Uterus (tissue), 4 donors: ENCODE measurements at places on chromosomes 3 and 15. TPM values are rescaled to one million over a fixed set of nuclear protein-coding genes. Genes with fewer than 3 reads are reported as not detected.

DNA sequence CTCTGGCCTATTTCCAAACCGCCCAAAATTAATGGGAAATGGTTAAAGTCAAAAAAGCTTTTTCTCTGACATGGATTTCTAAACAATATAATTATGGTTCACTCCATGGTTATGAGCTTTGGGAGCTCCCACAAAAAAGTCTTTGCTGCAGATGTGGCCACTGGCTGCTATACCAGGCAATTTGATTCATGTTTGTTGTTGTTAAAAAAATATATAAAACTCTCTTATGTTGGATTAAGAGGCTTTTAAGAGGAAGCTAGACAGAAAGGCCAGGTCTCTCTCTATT is 258.6 kb downstream of the TIGIT start:
- H3K27ac ChIP-seq: no peak overlapping the region
- DNase-seq: no peak

GRCh38 chr15:77864211-77865105 is 213.1 kb downstream of the TBC1D2B start:
- no peaks in the 10 kb centered on the region for H3K27me3 ChIP-seq
- no peaks in the 10 kb centered on the region for H3K36me3 ChIP-seq
- H3K4me3 ChIP-seq: no peak overlapping the region
- no peak overlapping the region for H3K27ac ChIP-seq
- peak; percentile 3 for DNase-seq

DNA sequence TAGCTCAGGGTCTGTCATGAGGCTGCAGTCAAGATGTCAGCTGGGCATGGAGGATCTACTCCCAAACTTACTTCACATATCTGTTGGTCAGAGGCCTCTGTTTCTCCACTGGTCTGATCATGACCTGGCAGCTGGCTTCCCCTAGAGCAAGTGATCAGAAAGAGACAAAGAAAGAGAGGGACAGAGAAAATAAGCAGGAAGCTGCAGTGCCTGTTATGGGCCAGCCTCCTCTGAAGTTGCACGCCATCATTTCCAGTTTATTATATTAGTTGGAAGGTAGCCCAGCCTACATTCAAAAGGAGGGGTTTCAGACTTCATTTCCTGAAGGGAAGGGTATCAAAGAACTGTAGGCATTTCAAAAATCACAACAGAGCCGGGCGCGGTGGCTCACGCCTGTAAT is 5.0 kb upstream of the RPP25 start:
- no peak overlapping the region for H3K4me3 ChIP-seq
- H3K4me1 ChIP-seq: peaks cover 7% of the 10 kb centered on the region
- no peak for DNase-seq
- H3K27me3 ChIP-seq: peaks cover 20% of the 10 kb centered on the region

DNA sequence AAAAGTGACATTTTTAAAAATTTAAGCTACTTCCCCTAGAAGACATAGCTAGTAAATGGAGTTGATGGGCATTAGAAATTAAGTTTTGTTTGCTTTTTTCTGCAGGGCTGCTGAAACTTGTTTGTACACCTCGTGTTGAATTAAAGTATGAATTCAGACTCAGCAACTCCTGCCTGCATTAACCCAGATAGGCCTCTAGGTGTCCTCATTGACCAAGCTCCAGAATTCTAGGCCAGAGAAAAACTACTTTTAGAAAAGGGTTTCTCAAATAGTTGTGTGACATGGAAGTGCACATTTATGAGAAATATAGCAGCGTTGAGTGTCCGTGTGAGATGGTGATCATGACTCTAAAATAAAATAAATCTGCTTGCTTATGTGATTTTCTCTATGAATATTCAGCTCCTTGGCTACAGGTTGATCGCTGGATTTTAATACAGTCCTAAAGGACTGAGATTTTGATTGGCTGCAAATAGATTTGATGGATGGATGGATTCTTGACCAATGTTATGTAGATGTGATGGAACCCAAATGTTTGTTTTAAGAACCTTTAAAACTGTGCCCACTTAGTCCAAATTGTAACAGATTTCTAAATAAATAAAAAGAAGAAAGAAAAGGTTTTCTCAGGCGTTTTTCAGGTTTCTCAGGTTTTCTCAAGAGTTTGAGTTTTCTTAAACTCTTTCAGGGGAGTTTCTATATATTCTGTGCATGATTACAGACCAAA is 39.4 kb upstream of the LMOD3 start:
- no peaks in the 10 kb centered on the region for H3K27me3 ChIP-seq
- peak; percentile 27 for DNase-seq
- no peak overlapping the region for H3K4me3 ChIP-seq
- no peaks in the 10 kb centered on the region for H3K36me3 ChIP-seq
- no peak overlapping the region for H3K27ac ChIP-seq

- DNase-seq: peak; percentile 88
- H3K27ac ChIP-seq: peak within 1 kb of the TSS; percentile 100
- H3K4me1 ChIP-seq: peaks cover 6% of the 10 kb centered on the region
- H3K4me3 ChIP-seq: peak within 1 kb of the TSS; percentile 98
- no peaks in the 10 kb centered on the region for H3K36me3 ChIP-seq
- no peaks in the 10 kb centered on the region for H3K27me3 ChIP-seq
Measured at GRCh38 chr3:47802734-47803479, at the start of gene DHX30. TSS of gene DHX30 (plus strand) at chr3:47803138. CDS start at chr3:47810684, 7,546 bp downstream.

DNA sequence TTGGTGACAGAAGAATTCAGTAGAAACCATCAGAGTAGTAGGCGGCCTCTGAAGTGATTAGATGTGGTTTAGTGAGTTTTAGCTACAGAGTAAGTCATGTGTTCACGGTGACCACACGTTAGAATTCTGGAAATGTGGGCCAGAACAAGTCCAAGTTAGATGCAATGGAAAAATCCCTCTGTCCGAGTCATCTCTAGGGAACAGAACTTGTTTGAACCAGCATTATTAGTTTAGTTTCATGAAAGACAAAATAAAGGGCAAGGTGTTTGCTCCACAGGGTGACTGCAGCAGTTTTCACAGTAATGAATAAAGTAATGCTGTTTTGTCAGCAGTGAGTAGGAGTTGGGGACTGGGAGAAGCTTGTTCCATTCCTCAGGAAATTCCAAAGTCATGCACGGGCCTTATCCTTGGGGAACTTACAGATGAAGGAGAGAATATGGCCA is 100.2 kb downstream of the CGNL1 start:
- H3K4me3 ChIP-seq: no peak overlapping the region
- no peak overlapping the region for H3K27ac ChIP-seq
- H3K36me3 ChIP-seq: no peaks in the 10 kb centered on the region
- no peaks in the 10 kb centered on the region for H3K4me1 ChIP-seq

DNA sequence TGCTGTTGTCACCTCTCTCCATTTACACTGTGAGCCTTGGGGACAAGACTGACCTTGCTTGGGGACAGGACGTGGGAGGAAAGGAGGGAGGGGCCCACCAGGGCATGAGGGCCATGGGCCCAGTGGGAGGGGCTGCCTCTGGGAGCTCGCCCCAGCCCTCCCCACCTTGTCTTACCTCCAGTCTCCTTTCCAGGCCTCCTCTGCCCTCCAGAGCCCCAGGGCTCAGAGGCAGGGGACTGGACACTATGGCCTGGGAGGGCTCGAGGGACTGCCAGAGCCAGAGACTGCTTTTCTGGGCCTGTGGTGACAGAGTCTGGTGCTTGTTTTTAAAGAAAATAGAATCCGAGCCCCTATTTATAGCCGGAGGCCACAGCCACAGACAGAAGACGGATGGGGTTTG is 10.2 kb downstream of the CSPG4 start:
- no peaks in the 10 kb centered on the region for H3K36me3 ChIP-seq
- H3K27ac ChIP-seq: peak overlapping the region; percentile 91
- DNase-seq: no peak

GRCh38 chr15:69172847-69173246 is 12.4 kb downstream of the GLCE start:
- no peaks in the 10 kb centered on the region for H3K36me3 ChIP-seq
- no peak overlapping the region for H3K4me3 ChIP-seq

DNA sequence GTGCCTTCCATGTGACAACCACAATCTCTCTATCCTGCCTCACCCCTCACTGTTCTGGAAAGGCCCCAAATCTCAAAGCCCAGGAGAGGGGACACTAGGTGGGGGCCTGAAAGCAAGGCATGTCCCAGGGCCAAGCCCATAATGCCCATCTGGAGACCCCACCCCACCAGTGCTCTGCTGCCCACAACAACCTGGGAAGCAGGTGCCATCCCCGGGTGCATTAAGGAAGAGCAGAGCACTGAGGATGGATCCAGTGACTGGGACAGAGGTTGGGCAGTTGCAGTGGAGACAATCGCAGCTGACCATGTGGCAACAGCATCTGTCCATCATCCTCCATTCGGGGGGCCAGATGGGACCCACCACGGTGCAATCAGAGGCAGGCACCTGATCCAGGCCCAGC is 106.2 kb upstream of the PRR20G start:
- no peaks in the 10 kb centered on the region for H3K4me1 ChIP-seq
- no peak overlapping the region for H3K4me3 ChIP-seq
- no peak overlapping the region for H3K27ac ChIP-seq
- H3K27me3 ChIP-seq: no peaks in the 10 kb centered on the region
- DNase-seq: no peak
- H3K36me3 ChIP-seq: no peaks in the 10 kb centered on the region

- DNase-seq: no peak
- H3K36me3 ChIP-seq: no peaks in the 10 kb centered on the region
- H3K4me3 ChIP-seq: no peak overlapping the region
- no peaks in the 10 kb centered on the region for H3K27me3 ChIP-seq
Measured at GRCh38 chr3:100994809-100995208, 1.6 kb upstream of the ABI3BP start.

GRCh38 chr3:54223063-54223462 is 100.7 kb downstream of the CACNA2D3 start:
- H3K4me1 ChIP-seq: no peaks in the 10 kb centered on the region
- H3K36me3 ChIP-seq: no peaks in the 10 kb centered on the region

DNA sequence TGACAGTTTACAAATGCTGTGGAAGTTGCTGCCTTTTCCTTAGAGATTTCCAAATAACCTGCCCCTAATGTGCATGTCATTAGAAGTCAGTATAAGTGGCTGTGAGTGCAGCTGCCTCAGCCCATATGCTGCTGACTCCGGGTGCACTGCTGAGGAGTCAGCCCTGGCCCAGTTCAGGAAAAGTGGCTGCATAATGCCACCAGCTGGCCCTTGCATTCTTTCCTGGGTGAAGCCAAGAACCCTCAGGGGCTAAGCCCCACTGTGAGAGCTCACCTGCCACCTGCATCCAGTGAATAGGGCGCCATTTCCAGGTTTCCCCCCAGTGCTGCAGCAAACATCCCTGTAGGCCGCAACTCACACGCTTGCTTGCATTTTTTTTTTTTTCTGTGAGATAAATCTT is 139.9 kb downstream of the TJP1 start:
- no peaks in the 10 kb centered on the region for H3K27me3 ChIP-seq
- DNase-seq: no peak
- H3K36me3 ChIP-seq: no peaks in the 10 kb centered on the region
- no peak overlapping the region for H3K27ac ChIP-seq
- H3K4me1 ChIP-seq: no peaks in the 10 kb centered on the region

DNA sequence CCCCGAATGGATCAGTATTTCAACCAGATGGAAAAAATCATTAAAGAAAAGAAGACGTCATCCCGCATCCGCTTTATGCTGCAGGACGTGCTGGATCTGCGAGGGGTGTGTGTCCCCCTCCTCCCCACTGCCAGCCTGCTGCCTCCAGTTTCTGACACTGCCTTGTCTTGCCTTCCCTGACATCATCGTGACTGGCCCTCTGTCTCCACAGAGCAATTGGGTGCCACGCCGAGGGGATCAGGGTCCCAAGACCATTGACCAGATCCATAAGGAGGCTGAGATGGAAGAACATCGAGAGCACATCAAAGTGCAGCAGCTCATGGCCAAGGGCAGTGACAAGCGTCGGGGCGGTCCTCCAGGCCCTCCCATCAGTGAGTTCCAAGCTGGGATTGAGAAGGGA is 10.9 kb downstream of the EIF4G1 start:
- H3K4me3 ChIP-seq: no peak overlapping the region
- no peaks in the 10 kb centered on the region for H3K36me3 ChIP-seq
- H3K27me3 ChIP-seq: no peaks in the 10 kb centered on the region
- no peak for DNase-seq
- H3K27ac ChIP-seq: no peak overlapping the region

DNA sequence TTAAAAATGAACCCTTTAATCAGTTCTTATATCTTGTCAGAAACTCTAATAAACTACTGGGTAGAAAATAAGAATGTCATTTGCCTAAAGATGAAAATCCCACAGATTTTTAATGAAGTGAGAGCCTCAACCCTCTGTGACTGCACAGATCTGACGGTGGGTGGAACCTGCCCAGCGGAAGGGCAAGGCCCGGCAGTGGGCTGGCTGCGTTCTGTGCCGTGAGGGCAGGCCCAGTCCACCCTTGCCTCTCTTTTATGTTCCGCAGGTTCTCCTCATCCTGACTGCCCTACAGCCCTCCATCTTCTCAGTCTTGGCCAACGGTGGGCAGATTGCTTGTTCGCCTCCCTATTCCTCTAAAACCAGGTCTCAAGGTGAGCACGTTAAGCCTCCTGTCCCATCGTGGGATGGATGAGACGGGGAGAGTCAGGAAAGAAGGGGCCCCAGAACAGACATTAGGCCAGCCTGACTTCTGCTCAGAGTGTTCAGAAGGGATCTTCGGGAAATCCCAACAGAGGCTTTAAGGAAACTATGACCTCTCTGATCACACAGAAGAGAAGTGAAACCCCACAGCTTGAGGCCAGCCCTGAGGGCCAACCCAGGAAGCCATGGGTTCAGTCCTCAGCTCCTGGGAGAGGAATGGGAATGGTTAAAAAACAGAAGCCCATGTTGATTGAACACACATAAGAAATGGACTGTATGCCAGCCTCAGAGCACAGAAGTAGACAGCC is 16.0 kb downstream of the SLC51A start:
- H3K36me3 ChIP-seq: no peaks in the 10 kb centered on the region
- no peak overlapping the region for H3K4me3 ChIP-seq
- H3K27ac ChIP-seq: no peak overlapping the region
- no peaks in the 10 kb centered on the region for H3K27me3 ChIP-seq
- no peak for DNase-seq

DNA sequence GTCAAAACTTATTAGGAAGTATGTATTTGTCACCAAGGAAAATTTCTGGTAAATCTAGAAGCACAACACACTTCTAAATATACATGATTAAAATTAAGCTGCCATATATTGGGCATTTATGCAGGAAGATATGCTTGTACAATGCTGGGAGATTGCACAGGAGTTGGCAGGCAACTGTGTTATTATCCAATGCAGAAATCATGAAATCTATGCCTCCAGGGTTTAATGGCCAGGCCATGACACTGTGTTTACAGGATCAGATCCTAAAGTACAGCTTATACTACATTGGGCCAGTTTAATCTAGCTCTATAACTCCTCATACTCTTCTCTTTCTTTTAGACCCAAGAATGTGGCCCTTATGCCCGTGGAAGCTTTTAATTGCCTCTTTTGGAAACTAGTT is 391.4 kb upstream of the DPH6 start:
- no peaks in the 10 kb centered on the region for H3K4me1 ChIP-seq
- no peak for DNase-seq
- no peak overlapping the region for H3K27ac ChIP-seq

DNA sequence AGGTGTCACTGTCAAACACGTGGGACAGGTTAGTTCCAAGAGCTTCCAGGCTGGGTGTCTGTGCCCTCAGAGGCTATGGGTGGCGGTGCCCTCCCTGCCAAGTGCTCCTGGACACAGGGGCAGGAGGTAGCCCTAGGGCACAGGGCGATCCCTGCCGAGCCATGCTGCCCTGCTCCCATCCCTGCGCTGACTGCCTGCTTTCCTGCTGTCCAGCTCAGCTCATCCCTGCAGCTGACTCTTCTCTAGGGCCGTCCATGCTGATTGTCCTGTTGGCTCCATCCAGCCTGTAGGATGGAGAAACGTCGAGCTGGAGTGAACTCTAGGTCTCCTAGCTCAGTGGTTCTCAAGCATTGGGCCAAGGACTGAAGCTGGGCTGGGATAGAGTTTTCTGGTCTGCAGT is 3.7 kb downstream of the PDIA5 start:
- H3K4me1 ChIP-seq: no peaks in the 10 kb centered on the region
- H3K27me3 ChIP-seq: no peaks in the 10 kb centered on the region
- no peak overlapping the region for H3K4me3 ChIP-seq
- no peak overlapping the region for H3K27ac ChIP-seq

CTXN2 gene
- total RNA-seq: not detected

DYNLT2B gene
- 1.3 TPM for total RNA-seq

VIPR1 gene
- total RNA-seq: 1.5 TPM

FETUB gene
- not detected for total RNA-seq

KCNH8 gene
- total RNA-seq: 0.49 TPM

GPR27 gene
- 9.7 TPM for total RNA-seq
